Stimulated activated CD4-positive, alpha-beta T cell treated with anti-CD3 and anti-CD28 coated beads, Interleukin-1b, Interleukin-23, amount 100 ng/mL, for 48 hours (primary cell): ENCODE measurements at places on chromosomes 7 and 10.
A peak's percentile ranks its signal among the peaks of the same experiment; 100 is the strongest.

DNA sequence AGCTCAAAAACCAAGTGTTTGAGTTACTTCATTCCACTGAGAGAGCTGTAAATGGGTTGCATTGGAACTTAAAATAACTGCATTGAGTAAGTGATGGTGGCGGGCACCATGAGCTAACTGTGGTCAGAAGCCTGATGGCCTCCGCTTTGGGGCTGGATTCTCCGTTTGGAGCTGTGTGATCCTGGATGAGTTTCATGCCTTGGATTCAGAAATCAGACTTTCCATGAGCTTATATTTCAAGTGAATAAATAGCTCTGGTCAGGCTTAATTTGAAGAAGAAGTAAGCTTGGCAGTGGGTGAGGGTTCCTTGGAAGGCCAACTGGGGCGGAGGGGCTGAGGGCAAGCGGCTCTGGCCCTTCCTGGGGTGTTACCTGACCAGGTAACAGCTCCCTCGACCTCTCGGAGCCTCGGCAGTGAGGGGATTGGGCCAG lies 5.6 kb downstream of the HTRA1 start:
- no peak for DNase-seq

DNA sequence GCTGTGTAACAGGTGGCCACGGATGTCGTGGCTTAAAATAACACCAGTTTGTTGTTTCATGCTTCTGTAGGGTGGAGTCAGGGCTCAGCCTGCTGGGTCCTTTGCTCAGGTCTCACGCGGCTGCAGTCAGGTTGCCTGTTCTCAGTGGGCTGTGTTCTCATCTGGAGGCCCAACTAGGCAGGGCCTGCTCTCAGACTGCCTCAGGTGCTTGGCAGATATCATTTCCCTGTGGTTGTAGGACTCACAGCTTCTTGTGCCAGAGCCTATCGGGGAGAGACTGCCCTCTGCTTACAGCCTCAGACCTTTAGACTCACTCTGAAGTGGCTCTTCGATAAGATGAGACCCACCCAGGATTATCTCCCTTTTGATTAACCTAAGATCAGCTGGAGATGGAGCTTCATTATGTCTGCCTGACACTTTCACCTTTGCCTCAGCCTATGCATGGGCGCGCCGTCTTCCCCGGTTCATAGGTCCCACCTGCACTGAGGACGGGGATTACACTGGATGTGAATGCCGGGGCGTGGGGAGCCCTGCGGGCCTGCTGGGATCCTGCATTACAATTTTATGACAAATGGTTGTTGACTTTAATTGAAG lies 55.3 kb downstream of the INPP5A start:
- no peak for DNase-seq

- DNase-seq: no peak
Measured at GRCh38 chr10:80191589-80192270, 13.6 kb downstream of the ANXA11 start.

DNA sequence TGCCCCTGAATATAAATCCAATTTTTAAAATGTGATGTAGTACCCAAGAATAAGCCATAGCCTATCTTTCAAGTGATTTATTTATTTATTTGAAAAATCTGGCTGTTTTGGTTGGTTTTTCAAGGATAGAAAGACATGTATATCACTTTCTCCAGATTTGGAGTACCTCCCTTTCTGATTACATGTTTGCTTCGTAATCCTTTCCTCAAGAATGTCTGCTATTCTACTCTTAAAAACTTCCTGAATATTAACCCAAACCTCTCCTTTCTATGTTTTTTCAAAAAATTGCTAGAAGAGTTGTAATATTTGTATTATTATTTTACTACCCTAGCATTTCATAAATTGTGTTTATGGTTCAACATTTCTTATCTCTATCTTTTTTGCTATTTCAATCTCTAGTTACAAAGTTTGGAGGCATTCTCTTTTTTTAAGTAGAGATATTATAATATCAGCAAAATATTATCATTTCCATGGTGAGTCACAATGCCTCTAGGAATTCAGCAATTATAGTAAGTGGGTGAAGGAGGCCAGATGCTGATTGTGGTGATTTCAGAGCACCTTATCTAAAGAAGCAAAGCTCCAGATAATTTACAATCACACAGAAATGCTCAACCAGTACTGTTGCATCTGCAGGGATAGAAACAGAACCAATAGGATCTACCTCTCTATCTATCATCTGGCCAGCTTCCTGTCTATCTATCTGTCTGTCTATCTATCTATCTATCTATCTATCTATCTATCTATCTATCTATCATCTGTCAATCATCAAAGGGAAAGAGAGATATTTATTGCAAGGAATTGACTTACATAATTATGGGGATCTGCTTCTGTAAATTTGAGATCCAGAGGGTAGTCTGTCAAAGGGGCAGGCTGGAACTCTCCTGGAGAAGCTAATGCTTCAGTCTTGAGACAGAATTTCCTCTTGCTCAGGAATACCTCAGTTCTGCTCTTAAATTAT lies 412.5 kb upstream of the SEMA3C start:
- DNase-seq: no peak

GRCh38 chr7:147567043-147567442 lies 1023.5 kb upstream of the C7orf33 start:
- DNase-seq: no peak

GRCh38 chr7:70237256-70237655 lies 639.0 kb downstream of the AUTS2 start:
- DNase-seq: no peak

DNA sequence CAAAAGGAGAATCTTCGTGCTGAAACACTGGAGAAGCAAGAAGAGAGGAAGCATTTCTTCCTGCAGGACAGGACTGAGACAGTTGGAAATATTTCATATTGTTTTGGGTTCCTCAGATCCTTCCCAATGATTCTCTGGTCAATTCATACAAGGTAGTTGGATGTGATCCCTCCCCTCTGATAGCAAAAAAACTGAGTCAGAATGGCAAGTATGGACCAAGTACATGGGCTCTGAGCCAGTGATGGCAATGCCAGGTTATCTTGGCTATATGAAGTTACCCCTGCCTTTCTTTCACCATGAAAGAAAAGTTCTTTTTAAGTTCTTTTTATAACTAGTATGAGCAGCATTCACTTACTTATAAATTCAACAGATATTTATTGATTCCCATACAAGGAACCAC lies 124.4 kb upstream of the PTPRZ1 start:
- no peak for DNase-seq

- no peak for DNase-seq
Measured at GRCh38 chr10:128511284-128511683, 385.1 kb upstream of the MKI67 start.

- DNase-seq: peak; percentile 80
Measured at GRCh38 chr10:97914837-97915211, 65.2 kb downstream of the GOLGA7B start.

GRCh38 chr7:3294432-3295100 lies 6.5 kb upstream of the SDK1 start:
- no peak for DNase-seq

DNA sequence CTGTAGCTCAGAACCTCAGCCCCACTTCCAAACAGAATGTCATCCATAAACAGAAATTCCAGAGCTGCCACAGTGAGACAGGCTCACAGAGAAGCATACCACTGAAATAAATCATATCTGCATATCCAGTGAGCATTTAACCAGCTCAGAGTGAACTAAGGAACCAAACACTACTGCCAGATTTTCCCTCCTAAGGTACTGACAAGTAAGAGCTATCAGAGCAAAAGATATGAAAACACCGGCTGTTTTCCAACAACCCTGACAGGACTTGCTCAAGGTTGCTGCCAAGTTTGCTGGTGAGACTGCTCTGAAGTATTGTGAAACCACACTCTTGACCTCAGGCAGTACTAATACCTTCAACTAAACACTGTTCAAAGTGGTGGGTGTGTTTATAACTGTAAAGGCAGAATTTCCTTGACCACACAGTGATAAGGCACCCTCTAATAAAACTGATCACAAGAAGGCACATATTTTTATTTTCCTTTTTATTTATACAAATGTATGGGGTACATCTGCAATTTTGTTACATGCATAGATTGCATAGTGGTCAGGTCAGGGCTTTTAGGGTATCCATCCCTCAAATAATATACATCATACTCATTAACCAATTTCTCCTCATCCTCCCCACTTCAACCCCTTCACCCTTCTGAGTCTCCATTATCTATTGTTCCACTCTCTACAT lies 18.3 kb downstream of the SGMS1 start:
- no peak for DNase-seq

DNA sequence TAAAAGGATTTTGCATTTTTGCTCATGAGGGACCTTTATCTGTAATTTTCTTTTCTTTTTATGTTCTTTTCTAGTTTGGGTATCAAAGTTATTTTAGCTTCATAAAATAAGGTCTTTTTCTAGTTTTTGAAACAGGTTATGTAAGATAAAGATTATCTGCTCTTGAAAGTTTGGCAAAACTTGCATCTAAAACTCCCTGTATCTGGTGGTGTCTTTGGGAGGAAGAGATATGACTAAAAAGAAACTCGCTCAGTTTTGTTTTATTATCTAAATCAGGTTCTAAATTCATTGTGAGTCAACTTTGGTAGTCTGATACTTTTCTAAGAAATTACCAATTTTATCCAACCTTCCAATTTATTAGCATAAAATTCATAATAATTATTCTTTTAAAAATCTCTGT lies 55.1 kb downstream of the VCL start:
- no peak for DNase-seq

DNA sequence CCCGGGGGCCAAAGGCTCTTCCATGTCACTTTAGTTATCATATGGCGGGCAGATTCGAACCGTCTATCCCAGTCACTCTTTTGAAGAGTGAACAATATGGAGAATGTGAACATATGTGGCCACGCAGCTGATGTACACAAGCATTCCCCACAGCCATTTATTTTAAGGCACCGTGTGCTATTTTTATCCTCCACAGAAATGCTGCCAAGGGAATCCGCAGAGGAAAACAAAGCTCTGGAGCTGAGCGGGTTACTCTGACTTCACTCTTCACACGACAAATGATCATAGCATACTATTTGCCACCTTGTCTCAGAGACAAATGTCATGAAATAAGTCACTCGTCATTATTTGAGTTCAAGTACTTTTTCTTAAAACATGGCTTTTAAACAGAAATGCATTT lies 100.3 kb downstream of the CTBP2 start:
- no peak for DNase-seq

DNA sequence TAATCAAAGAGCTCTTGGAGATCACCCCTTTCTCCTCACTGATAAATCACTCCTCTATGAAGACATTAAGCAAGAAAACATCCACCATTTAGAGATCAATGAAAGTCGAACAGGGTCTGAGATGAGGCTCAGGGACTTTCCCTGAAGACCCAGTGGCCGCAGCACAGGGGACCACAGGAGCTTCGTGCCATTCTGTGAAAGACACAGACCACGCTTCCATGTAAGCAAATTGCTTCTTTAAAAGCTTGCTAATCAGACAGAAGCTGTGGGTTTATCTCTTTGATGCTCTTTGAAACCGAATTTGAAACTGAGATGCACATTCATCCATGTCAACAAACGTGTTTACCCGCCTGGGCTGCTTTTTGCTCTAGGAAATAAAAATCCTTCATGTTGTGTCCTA lies 231.9 kb upstream of the PPP2R2D start:
- DNase-seq: no peak

DNA sequence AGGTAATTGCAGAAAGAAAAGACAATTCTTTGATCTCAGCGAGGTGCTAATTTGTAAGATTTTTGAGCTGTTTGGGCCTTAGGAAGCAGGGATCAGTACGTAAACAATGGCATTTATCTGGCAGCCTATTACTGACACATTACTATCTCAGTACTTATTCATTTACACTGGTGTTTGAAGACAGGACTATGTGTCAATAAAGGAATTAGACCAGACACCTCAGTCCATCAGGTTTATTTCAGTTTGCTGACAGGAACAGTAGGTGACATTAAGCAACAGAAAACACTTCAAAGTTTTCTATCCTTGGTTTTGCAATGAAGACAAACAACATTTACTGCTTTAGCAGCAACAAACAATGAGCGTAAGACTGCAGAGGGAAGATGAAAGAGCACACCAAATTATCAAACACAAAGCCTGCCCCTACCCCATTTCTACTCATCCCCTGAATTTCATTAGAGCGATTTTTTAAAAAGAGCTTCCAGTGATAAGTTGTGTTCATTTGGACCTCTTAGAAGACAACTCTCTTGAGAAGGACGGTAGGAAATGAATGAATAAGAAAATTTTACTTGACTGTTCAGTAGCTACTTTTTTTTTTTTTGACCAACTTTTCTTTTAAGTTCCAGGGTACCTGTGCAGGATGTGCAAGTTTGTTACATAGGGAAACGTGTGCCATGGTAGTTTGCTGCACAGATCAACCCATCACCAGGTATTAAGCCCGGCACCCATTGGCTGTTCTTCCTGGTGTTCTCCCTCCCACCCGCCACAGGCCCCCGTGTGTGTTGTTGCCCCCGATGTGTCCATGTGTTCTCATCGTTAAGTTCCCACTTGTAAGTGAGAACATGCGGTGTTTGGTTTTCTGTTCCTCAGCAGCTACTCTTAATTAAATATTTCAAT lies 138.8 kb downstream of the DKK1 start:
- DNase-seq: no peak

DNA sequence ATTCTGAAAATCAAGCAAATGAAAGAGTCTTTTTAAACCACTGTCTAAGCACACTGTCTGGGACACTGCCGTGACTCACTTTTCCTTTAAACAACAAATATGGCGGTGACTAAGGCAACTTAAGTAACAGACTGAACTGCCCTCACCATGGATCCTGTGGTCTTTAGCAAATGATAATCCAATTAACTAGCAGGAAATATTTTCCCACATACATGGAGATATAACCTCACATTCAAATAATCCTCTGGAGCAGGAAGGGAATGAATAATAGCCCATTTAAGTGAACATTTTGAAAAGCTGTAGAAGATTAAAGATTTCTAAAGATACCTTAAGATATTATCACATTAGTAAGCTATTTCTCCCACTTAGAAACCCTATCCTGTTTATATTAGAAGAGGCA lies 40.3 kb upstream of the LRRC17 start:
- no peak for DNase-seq
